Naive B cell (primary cell): ENCODE measurements at places on chromosomes 13 and 19. TPM values are rescaled to one million over a fixed set of nuclear protein-coding genes. Genes with fewer than 3 reads are reported as not detected.

The NANOS2 gene
- not detected for polyA plus RNA-seq

The OR7C1 gene
- not detected for polyA plus RNA-seq

The SOX1 gene
- not detected for polyA plus RNA-seq

The KISS1R gene
- 0.42 TPM for polyA plus RNA-seq

The SIAH3 gene
- not detected for polyA plus RNA-seq

The PRODH2 gene
- not detected for polyA plus RNA-seq

The TTC9B gene
- not detected for polyA plus RNA-seq

The ZNF682 gene
- 4.7 TPM for polyA plus RNA-seq

The SHD gene
- not detected for polyA plus RNA-seq

The RGS9BP gene
- polyA plus RNA-seq, result not detected
